Keratinocyte (primary cell): ENCODE measurements at places on chromosomes 5 and 9. TPM values are rescaled to one million over a fixed set of nuclear protein-coding genes. Genes with fewer than 3 reads are reported as not detected.

AMACR gene
- 20.3 to 34.6 TPM (median 22.3 TPM) in 3 replicates for polyA plus RNA-seq

MAST4 gene
- 19.8 to 20.8 TPM (median 20.3 TPM) in 3 replicates for polyA plus RNA-seq

IFNB1 gene
- polyA plus RNA-seq = 0.07 TPM in 1 of 3 replicates, not detected in the others

FBP1 gene
- polyA plus RNA-seq = 0.16 to 0.29 TPM (median 0.26 TPM) in 3 replicates

ACOT12 gene
- polyA plus RNA-seq = 0.06 TPM in 1 of 3 replicates, not detected in the others

LCN12 gene
- 0.22 TPM in 1 of 3 replicates, not detected in the others for polyA plus RNA-seq

RNF183 gene
- polyA plus RNA-seq = 0.10 TPM in 1 of 3 replicates, not detected in the others

CEL gene
- polyA plus RNA-seq = 0.12 to 0.22 TPM (median 0.16 TPM) in 3 replicates

ECSCR gene
- polyA plus RNA-seq = not detected in 3 replicates

RMRP gene
- 21.6 to 91.8 TPM (median 40.5 TPM) in 3 replicates for polyA plus RNA-seq

CENPP gene
- polyA plus RNA-seq = 2.8 to 6.7 TPM (median 3.3 TPM) in 3 replicates

IL17B gene
- not detected in 3 replicates for polyA plus RNA-seq

PCDHAC2 gene
- 1.2 to 2.1 TPM (median 1.9 TPM) in 3 replicates for polyA plus RNA-seq

F12 gene
- polyA plus RNA-seq = 6.0 to 11.2 TPM (median 7.7 TPM) in 3 replicates

SLC2A8 gene
- 7.1 to 14.2 TPM (median 9.5 TPM) in 3 replicates for polyA plus RNA-seq

PCDHGA4 gene
- 0.05 to 0.15 TPM (median 0.14 TPM) in 3 replicates for polyA plus RNA-seq

ELAVL2 gene
- 1.5 to 4.3 TPM (median 2.9 TPM) in 3 replicates for polyA plus RNA-seq

ZNF366 gene
- polyA plus RNA-seq = not detected in 3 replicates

SLC25A48 gene
- polyA plus RNA-seq = 0.35 TPM in 1 of 3 replicates, not detected in the others

ERAP2 gene
- 35.2 to 41.0 TPM (median 37.0 TPM) in 3 replicates for polyA plus RNA-seq

GPX3 gene
- 116 to 139 TPM (median 120 TPM) in 3 replicates for polyA plus RNA-seq

AQP7 gene
- not detected in 3 replicates for polyA plus RNA-seq
